ENCODE measurements at places on chromosomes 1 and 21. TPM values are rescaled to one million over a fixed set of nuclear protein-coding genes. Genes with fewer than 3 reads are reported as not detected.

Gene NME7
- total RNA-seq = 22.5 TPM

Gene DDR2
- total RNA-seq = 0.35 TPM

Gene CLIC6
- 0.09 TPM for total RNA-seq

Gene PLA2G5
- not detected for total RNA-seq

Gene RBBP5
- 12.8 TPM for total RNA-seq

Gene NOS1AP
- total RNA-seq = 0.41 TPM

Gene PADI1
- 1.4 TPM for total RNA-seq

Gene REN
- not detected for total RNA-seq

Gene HES3
- not detected for total RNA-seq

Gene CLEC20A
- not detected for total RNA-seq

Gene MAB21L3
- total RNA-seq = not detected

Gene MASP2
- total RNA-seq = 0.08 TPM

Gene CFHR5
- not detected for total RNA-seq

Gene SLC5A9
- not detected for total RNA-seq

Gene AIM2
- total RNA-seq = not detected

Gene SELP
- total RNA-seq = not detected

Gene CFHR3
- total RNA-seq = 0.10 TPM

Measured in A549 treated with RU486 at 1 μM for 4 hours (cell line).